NCI-H2029 treated with DMSO at 0.1 percent for 48 hours (cell line): ENCODE measurements at places on chromosomes 12 and 14.

DNA sequence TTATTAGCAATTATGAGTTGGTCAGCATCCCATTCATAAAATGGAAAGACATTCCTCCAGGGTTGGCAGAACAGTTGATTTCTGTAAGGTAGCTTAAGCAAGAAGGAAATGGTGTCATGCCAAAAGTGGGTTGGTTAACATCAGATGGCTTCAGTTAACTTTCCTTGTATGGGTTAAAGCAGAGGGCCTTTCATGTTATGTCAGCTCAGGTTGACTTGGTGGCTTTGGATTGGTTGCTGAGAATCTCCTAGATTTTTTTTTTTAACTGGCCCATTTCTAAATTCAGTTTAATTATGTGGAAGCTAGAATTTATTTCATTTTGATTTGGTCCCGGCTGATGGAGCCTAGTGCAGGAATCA lies 87.8 kb downstream of the BBS10 start:
- no peak for DNase-seq

DNA sequence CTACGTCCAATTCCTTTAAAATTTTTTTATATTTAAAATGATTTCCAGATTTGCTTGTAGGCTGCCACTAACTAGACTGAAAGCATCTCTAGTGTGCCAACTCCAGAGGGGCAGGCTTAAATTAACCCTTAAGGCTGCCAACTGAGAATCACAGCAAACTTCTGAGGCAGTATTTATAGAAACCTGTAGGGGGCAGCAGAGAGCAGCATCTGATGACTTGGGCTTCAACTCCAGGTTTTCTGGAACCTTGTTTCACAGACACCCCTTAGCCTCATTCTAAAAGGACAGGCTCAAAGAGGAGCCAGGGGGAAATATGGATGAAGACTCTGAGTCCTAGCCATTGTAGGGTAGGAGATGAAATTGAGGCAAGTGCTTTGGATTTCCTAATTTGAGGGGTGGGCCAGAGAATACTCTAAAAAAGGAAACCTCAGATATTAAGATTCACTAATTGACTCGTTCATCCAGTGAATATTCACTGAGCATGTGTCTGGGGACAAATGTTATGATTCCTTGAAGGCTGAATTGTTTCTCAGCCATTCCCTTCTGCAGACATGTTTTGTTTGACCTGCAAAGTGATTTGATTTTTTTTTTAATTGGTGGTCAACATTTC lies 63.3 kb upstream of the HSPB8 start:
- DNase-seq: peak; percentile 73

GRCh38 chr14:51782435-51782834 lies 78.0 kb upstream of the GNG2 start:
- no peak for DNase-seq

DNA sequence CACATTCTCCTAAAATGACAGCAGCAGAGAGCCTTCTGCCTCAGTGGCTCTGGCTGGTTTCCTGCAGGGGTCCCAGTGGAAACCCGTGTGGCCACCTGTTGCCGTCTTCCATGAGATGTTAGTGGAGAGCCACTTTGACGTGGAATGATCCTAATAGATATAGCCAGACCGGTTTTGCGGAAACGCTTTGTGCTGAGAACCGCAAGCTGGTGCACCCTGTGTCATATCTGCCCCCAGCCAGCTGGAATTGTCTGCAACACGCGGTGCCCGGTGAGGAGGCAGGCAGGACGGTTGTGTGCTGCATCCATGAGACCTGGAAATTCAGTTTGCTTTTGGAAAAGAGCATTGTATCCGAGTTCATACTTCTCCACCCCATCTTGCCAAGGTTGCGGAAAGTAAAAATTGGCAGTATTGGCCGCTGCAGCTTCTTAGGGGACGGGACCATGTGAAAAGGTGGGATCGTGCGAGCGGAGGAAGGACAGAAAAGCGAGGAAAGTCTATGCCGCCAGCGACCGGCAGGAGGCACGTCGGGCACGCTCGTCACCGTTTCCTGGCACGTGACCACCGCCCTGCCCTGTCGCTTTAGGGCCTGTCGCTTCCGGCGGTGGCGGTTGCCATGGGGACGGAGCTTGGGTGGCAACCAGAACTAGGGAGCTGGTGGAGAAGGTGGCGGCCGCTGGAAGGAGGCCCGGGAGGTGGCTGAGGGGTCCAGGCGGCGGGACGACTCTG lies at the start of gene CFAP251:
CFAP251 (plus strand) TSS at position 643 of the 729 bp plus-strand sequence. CDS start 2,714 bp downstream, outside the sequence.
- DNase-seq: peak; percentile 83

- DNase-seq: no peak
Observed at GRCh38 chr12:20339060-20339459, 29.3 kb upstream of the PDE3A start.

DNA sequence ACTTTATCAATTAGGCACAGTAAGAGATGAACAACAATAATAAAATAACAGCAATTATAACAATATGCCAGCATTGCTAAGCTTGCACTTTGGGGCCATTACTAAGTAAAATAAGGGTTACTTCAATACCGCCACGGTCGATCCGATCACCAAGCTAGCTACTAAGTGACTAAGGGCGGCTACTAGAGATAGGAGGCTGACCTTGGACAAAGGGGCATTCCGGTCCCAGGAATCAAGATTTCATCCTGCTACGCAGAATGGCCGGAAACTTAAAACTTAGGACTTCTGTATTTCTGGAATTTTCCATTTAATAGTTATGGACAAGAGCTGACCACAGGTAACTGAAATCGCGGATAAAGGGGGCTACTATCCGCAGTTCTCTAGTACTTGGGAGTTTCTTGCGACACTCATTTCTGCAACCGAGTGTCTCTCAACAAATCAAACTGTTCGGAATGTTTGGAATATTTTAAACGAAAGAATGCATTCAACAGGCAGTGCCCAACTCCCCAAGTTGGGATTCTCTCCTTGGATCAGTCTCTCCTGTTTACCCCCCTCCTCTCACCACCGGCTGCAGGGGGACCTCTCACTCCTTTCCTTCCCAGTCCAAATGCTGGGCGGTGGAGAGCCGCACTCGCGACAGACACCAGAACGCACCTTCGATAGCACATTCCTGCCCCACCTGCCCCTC lies 650 bp downstream of the HEBP1 start:
- DNase-seq: no peak

GRCh38 chr14:99592933-99593753 lies 10.9 kb downstream of the CCDC85C start:
- no peak for DNase-seq

DNA sequence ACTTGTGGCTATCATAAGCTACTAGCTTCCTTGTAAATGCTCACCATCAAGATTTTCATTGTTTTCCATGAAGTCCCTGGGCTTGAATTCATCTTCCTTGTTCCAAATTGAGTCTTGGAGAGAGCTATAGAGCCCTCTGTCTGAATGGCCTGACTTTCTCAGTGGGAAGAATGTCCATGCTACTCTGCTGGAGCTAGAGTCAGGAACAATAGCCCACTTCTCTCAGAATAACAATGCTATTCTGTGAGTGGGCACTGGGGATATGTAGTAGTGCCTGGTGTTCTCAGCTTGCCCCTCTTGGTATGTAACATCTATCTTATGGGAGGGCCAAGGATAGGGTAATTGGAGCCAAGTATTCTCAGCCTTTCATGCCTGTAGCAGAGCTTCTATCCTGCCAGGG lies 127.6 kb upstream of the TRHDE start:
- DNase-seq: no peak

- DNase-seq: no peak
Observed at GRCh38 chr12:58242796-58243630, 301.6 kb downstream of the ATP23 start.

DNA sequence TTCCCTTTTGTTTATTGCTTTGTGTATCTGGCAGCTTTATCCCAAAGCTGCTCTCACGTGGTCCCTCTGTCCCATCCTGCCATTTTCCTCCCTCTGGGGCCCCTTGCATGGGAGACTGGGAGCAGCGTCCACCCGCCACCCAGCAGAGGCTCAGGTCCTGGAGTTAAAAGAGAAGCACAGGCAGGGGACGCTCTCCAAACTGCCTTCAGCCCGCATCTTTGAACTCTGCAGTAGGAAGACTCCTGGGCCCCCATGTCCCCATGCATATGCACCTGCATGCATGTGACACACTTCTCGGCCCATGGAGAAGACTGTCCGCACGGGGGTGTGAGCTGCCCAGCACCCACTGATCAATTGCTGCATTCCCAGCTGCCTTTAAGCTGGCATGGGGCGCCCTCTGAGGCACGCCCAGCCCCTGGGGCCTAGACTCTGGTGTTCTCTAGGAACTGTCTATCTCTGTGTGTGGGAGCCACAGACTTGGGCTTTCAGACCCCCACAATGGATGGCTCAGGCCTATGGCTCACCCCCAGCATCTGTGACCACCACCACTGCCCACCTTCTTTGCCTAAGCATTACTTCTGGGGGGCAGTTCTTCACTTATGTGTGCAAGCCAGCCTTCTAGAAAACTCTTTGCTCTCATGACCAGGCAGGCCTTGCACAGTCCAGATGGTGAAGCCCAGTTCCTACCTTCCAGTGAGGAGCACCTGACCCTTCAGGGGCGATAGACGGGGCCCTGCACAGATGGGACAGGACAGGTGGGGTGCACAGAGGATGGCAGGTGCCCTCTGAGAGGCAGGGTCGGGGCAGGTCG lies 96.1 kb upstream of the DIO3 start:
- no peak for DNase-seq

DNA sequence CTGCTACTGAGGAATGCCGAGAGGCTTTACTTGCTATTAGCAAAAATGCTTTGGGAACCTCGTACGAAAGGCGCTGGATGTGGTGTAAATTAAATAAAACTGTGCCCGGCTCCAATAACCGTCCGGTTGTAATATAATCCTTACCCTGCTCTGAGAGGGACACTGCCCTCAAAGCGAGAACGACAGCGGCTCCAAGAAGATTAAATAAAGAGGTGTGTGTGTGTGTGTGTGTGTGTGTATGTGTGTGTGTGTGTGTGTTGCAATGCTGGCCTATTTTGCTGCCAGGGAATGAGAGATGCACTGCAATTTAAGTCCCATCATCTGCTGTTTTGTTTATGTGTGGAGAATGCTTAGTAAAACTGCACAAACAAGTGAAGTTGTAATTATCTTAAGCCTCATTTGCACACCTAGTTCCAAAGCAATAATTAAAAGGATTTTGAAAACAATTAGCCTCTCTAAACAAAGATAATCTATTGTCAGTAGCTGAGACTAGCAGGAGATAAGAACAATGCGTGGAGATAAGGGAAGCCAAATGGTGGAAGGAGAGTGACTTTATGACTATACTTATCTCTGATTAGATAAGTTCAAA lies 1.2 kb upstream of the SIX1 start:
- peak; percentile 98 for DNase-seq

GRCh38 chr12:4723226-4723625 lies 3.0 kb downstream of the GALNT8 start:
- no peak for DNase-seq

DNA sequence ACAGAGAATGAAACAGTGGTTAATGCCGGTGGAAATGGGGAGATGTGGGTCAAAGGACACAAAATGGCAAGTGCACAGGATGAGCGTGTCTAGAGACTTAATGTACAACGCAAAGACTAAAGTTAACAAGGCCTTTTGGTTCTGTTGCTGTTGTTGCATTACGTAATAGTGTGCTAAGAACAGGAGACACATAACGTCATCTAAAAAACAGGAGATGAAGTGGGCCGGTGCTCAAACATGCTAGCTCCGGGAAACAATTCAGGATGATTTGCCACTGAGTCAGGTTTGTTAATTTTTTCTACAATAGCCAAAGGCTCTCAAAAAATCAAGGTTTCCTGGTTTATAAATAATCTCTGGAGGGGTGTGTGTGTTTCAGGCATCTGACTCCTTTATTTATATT lies 55.5 kb downstream of the ETV6 start:
- DNase-seq: no peak

DNA sequence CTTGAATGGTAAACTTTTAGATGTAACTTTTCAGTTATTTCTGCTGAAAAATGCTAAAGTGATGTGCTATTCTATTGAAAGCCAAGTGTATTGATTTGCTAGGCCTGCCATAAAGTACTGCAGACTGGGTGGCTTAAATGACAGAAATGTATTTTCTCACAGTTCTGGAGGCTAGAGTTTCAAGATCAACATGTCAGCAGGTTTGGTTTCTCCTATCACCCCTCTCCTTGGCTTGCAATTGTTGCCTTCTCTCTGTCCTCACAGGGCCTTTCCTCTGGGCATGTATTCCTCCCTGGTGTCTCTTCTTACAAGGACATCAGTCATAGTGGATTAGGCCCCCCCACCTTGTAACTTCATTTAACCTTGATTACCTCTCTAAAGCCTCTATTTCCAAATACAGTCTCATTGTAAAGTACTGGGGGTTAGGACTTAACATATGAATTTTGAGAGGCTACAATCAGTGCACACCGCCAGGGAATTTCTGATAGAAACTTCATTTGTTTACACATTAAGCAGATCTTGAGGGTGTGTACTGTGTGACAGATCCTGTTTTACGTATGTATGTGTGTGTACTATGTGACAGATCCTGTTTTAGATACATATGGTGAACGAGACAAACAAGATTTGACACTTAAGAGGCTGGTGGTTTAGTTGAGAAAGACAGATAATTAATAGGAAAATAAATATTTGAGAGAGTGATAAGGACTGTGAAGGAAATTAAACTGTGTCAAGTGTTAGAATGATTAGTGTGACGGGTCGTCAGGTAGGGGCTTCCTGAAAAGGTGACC lies 49.5 kb downstream of the ADIPOR2 start:
- DNase-seq: no peak

DNA sequence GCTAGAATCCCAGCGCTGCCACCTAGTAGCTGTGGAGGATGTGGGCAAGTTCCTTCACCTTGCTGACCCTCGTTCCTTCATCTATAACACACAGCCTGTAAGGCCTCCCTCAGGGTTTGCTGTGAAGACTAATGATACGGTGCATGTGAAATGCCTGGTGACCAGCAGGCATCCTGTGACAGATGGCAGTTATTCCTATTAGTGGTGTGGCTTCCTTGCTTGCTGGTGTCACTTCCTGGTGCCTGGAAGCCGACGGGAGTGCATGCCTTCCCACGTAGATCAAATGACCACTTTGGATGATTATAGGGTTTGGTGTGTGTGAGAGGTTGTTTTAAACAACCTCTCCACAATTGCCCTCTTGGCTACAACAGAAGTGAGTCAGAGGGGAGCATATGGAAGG lies 894.9 kb downstream of the VRK1 start:
- peak; percentile 1 for DNase-seq

DNA sequence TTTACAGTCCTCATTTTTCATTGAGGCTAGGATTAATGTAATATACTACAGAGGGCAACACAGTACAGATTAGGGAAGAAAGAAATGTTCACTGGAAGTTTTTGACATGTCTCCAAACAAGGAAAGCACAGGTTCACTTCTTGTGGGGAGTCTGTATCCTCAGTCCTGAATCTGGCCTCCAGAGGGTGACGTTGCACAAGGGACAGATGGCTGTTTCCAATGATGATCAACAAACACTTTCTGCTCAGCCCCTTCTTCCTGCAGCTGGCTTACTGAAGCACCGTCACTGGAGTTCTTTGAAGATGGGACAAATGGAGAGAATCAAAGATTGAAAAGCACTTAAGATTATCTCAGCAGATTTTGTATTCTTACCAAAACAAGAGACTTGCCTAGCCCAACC lies 123.3 kb upstream of the OR4E1 start:
- DNase-seq: no peak

GRCh38 chr12:2940564-2940963 lies 18.6 kb upstream of the TEAD4 start:
- DNase-seq: no peak

GRCh38 chr14:44803239-44803905 lies 158.4 kb downstream of the KLHL28 start:
- peak; percentile 68 for DNase-seq
